ENCODE measurements at places on chromosomes 5 and 9.

DNA sequence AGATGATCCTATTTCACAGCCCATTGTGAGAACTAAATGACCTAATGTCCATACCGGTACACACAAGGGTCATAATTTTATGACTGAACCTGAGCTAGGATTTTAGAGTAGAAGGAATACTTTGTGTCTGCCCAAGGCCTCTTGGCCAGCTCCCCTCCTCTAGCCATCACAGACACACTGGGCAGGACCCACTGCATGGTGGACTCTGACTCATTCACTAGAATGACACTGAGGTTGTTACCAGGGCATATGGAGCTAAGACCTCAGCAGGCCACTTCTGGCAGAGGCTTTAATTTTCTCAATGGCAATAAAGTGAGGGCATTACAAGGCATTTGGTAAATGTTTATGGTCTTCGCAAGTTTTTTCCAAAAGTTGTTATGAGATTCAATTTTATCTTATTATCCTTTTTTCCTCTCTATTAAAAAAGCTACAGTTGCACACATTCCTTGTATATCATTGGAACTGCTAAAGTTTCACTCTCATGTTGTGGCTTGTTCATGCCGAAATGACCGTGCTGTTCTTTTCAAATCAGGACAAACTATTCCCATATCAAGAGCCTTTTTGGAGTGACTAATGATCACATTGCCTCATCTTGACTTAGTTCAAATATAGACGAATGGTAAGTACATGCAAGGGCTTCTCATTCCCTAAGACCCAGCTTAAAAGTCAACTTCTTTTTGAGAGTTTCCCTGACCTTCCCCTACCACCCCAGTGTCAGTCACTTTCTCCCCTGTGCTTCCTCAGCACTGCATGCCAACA lies 595.7 kb downstream of the ACTL7B start:
- no peaks in the 10 kb centered on the region for H3K27me3 ChIP-seq
- ATAC-seq: no peak
- no peaks in the 10 kb centered on the region for H3K4me1 ChIP-seq
- no peaks in the 10 kb centered on the region for H3K36me3 ChIP-seq

DNA sequence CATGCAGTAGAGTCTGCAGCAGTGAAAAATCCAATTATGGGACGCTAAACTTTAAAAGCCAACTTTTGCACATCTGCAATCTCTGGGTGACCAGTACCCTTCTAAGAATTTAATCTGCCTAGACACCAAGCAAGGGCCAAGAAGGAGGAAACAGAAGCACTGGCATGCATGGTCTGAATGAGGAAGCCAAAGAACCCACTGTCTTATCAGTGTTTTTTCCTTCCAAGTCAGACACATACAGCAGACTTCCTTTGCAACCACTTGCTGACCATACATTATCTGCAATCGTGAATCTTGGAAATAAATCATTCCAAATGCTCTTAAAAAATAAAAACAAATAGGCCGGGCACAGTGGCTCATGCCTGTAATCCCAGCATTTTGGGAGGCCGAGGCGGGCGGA lies 65.9 kb downstream of the DEPDC1B start:
- H3K4me1 ChIP-seq: no peaks in the 10 kb centered on the region
- no peak for ATAC-seq
- H3K36me3 ChIP-seq: no peaks in the 10 kb centered on the region
- no peaks in the 10 kb centered on the region for H3K27me3 ChIP-seq

GRCh38 chr5:174897281-174897950 lies 173.0 kb downstream of the MSX2 start:
- peaks cover 10% of the 10 kb centered on the region for H3K27me3 ChIP-seq
- H3K27ac ChIP-seq: no peak overlapping the region
- H3K36me3 ChIP-seq: no peaks in the 10 kb centered on the region
- H3K4me3 ChIP-seq: no peak overlapping the region
- no peak for ATAC-seq
- no peaks in the 10 kb centered on the region for H3K4me1 ChIP-seq

DNA sequence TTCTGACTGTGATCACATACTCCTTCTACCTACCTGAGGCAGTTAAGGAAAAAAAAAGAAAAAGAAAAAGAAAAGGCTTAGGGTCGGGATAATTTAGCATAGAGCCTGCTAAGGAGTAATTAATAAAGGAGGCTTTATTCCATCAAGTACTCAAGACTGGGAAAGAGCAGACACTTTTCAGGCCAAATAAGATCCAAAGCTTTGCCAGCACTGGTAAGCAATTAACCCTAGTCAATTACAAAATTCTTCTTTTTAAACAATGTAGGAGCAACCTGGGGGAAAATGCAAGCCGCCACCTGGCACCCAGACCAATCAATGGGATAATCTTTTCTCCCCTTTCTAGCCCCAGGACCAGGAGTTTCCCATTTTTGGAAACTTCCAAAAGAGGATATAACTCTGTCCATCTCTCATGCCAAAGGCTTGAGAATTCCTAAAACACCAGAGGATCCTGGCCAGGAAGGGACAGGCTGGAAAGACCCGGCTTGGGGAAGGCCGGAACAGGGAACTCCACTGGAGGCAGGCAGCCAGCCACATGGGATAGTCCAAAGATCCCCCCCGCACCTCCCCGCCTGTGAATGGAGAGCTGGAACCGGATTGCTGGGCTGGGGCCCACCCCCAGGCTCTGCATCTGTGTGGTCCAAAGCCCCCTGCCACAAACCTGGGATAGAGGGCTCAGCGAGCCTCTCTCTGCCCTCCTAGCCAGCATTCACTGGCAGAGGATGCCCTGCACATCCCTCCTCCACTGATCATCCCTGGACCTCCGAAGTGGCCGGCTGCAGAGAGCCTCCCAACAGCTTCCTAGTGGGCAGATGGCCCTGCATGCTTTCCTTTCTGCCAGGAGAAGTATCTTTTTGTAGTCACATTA lies 117.8 kb downstream of the ZNF354C start:
- ATAC-seq: no peak
- no peak overlapping the region for H3K27ac ChIP-seq
- H3K4me1 ChIP-seq: no peaks in the 10 kb centered on the region
- H3K36me3 ChIP-seq: no peaks in the 10 kb centered on the region

GRCh38 chr9:4838189-4838546 lies 45.4 kb downstream of the RCL1 start:
- H3K27ac ChIP-seq: peak overlapping the region; percentile 59
- H3K36me3 ChIP-seq: peaks cover 45% of the 10 kb centered on the region
- ATAC-seq: peak; percentile 25
- peaks cover 29% of the 10 kb centered on the region for H3K4me1 ChIP-seq
- H3K27me3 ChIP-seq: no peaks in the 10 kb centered on the region

- no peak overlapping the region for H3K4me3 ChIP-seq
- H3K27ac ChIP-seq: no peak overlapping the region
- H3K27me3 ChIP-seq: no peaks in the 10 kb centered on the region
- H3K4me1 ChIP-seq: no peaks in the 10 kb centered on the region
- H3K36me3 ChIP-seq: no peaks in the 10 kb centered on the region
These were observed 233.9 kb upstream of the ZNF608 start for GRCh38 chr5:124980163-124980941.

- no peak for ATAC-seq
- no peak overlapping the region for H3K27ac ChIP-seq
- H3K36me3 ChIP-seq: no peaks in the 10 kb centered on the region
- H3K4me1 ChIP-seq: no peaks in the 10 kb centered on the region
- H3K27me3 ChIP-seq: no peaks in the 10 kb centered on the region
These were observed 323.9 kb upstream of the RORB start for GRCh38 chr9:74173284-74173683.

DNA sequence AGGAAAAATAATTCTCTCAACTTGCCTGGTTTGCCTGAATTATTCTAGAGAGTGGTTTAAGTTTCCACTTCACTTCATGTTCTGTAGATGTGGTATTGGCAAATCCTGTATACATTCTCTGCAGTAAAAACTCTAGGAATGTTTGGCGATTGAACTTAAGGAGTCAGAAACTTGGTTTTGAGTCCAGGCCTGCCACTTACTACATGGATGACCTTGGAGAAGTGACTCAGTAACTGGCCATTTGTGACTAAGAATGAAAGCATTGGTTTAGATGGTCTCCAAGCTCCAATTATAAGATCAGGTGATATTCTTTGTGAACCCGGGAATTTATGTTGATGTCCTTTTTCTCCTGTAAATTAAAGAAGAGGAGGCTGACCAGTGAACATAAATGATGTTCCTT lies 233.8 kb downstream of the GAS1 start:
- no peak overlapping the region for H3K4me3 ChIP-seq
- no peaks in the 10 kb centered on the region for H3K36me3 ChIP-seq
- peaks cover 20% of the 10 kb centered on the region for H3K27me3 ChIP-seq
- no peaks in the 10 kb centered on the region for H3K4me1 ChIP-seq
- no peak for ATAC-seq

DNA sequence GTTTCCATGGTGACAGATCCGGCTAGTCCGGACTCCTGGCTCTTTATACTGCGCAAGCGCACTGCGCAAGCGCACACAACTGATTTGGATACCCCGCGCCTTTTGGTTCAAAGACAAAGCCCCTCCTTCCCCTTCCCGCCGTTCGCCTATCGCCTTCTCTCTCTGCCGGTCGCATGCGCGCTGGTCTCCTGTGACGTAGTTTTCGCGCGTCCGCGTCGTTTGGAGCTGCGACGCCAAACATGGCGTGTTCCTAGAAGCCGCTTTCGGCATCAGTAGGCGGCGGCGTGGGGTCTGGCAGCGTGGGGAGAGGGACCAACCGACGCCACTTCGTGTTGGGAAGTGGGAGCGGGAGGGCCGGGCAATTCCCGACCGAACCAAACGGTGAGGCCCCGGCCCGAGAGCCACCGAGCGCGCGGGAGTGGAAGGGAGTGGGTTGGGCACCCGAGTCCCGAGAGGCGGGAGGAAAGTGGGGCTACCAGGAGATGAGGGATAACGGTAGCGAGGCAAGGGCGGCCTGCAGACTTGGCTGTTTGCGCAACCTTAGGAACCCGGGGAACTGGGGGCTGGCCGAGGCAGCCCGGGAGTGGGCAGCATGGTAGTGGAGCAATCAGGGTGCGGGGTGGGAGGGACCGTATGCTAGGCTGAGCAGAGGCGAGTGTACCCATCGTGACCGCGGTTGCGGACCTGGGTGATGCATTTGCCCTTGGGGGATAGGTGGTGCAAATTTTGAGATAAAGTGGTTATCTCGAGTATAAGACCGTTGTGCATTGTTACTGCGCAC lies at the start of gene IPO11:
Gene IPO11, plus strand, starts transcription at position 215 of the 781 bp plus-strand sequence. CDS start 24,517 bp downstream, outside the sequence.
- peaks cover 10% of the 10 kb centered on the region for H3K4me1 ChIP-seq
- peak within 1 kb of the TSS; percentile 96 for H3K27ac ChIP-seq
- H3K36me3 ChIP-seq: peaks cover 21% of the 10 kb centered on the region
- H3K27me3 ChIP-seq: no peaks in the 10 kb centered on the region

GRCh38 chr5:101163088-101163487 lies 260.0 kb upstream of the ST8SIA4 start:
- no peak overlapping the region for H3K4me3 ChIP-seq
- no peaks in the 10 kb centered on the region for H3K4me1 ChIP-seq
- no peaks in the 10 kb centered on the region for H3K36me3 ChIP-seq
- no peak overlapping the region for H3K27ac ChIP-seq

DNA sequence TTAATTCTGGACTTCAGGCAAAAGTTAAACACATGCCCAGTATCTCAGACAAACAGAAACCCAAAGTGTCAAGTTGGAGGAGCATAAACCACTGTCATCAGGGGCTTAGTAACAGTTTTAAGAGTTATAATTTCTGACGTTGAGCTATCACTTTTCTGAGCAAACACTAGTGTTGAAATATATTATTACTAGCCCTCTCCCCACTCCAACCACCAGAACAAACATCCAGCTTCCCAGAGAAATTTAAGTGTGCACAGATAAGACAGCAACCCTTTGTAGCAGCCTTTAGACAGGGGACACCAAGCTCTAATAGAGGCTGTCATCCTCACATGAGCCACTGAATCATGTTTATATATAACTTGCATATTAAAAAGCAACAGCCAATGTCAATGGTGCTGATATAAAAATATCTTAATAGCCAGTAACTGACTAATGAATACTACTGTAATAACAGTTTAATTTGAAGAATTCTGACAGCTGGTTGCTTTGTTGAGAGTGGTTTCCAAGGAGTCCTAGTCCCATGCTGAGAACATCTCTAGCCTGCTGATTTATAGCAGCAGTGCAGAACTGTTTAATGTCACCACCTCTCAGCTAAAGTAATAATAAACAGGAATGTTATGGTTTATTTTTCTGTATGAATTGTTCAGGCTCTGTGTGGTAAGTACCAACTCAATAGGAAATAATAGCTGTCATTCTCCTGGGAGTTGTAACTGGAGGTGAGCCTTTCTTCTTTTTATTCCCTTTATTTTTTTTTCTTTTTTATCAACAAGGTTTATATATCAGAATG lies 528.7 kb upstream of the ZNF608 start:
- H3K36me3 ChIP-seq: no peaks in the 10 kb centered on the region
- H3K27me3 ChIP-seq: no peaks in the 10 kb centered on the region
- no peaks in the 10 kb centered on the region for H3K4me1 ChIP-seq
- ATAC-seq: no peak

DNA sequence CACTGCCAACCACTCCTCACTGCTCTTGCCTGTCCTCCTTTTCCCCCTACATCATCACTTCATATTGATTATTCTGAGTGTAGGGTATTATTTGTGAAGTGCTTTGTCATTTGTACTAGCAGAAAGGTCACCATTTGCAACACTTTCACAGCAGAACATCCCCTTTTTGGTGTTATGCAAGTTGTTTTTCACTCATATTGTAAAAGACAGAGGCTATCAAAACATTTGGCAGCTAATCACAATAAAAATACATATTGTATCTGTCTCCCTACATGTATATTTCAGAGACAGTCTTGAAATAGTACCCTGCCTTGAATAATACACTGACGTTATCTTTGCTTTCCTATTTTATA lies 82.3 kb downstream of the ANXA1 start:
- peaks cover 3% of the 10 kb centered on the region for H3K4me1 ChIP-seq
- H3K4me3 ChIP-seq: no peak overlapping the region
- no peaks in the 10 kb centered on the region for H3K36me3 ChIP-seq
- ATAC-seq: no peak

DNA sequence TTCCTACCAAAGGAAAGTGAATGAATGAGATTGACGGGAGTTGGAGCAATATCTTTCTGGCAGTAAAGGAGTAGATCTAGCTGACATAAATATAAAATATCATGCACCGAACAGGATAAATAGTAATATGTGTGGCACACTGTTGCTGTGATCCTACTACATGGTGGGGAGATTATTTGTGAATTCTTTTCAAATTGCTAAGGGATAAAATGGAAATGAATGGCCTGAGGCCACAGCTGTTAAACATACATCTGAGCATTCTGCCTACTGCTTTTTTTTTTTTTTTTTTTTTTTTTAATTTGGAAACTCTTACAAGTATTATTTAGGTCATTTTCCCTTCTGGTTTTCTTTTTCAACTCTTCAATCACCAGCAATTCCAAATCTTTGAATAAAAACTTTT lies 66.8 kb downstream of the MEF2C start:
- H3K4me1 ChIP-seq: no peaks in the 10 kb centered on the region
- H3K27me3 ChIP-seq: peaks cover 12% of the 10 kb centered on the region
- H3K4me3 ChIP-seq: no peak overlapping the region
- no peaks in the 10 kb centered on the region for H3K36me3 ChIP-seq

DNA sequence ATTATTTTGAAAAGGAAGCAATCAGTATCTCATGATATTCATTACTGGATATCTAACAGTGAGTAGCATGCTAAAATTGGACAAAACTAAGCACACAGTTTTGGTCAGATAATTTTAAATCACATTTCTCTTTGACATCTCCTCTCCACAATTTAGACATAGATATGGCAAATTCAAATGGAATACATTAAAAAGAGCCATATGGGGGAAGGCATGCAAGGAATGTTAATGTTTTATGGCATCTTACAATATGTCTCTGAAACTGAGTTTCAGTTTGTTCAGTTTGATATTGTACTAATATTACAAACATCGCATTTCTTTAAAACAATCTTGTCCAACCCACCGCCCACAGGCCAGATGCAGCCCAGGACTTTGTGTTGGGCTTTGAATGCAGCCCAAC lies 151.0 kb downstream of the HTR1A start:
- ATAC-seq: no peak
- H3K4me3 ChIP-seq: no peak overlapping the region
- no peak overlapping the region for H3K27ac ChIP-seq
- H3K36me3 ChIP-seq: no peaks in the 10 kb centered on the region
- H3K27me3 ChIP-seq: no peaks in the 10 kb centered on the region
